Panc1 (cell line): ENCODE measurements at places on chromosomes 1 and 21. TPM values are rescaled to one million over a fixed set of nuclear protein-coding genes. Genes with fewer than 3 reads are reported as not detected.

Gene PHLDA3
- total RNA-seq = 12.3 TPM

Gene MTMR11
- total RNA-seq = 12.0 TPM

Gene C1QB
- total RNA-seq = 0.33 TPM

Gene PPP2R5A
- total RNA-seq = 44.3 TPM

Gene TEDDM1
- total RNA-seq = not detected

Gene GOLT1A
- total RNA-seq = 0.49 TPM

Gene RHD
- not detected for total RNA-seq

Gene CFAP107
- not detected for total RNA-seq

Gene FCRL1
- not detected for total RNA-seq

Gene NR0B2
- 5.2 TPM for total RNA-seq

Gene ATF6
- total RNA-seq = 16.4 TPM

Gene LAPTM5
- 1.9 TPM for total RNA-seq

Gene ADGRL4
- total RNA-seq = not detected

Gene IFI44
- 2.0 TPM for total RNA-seq

Gene ADAM30
- not detected for total RNA-seq
